ENCODE measurements at places on chromosomes 2 and 18. TPM values are rescaled to one million over a fixed set of nuclear protein-coding genes. Genes with fewer than 3 reads are reported as not detected.

GRCh38 chr2:42110641-42111322 is 58.4 kb upstream of the EML4 start:
- DNase-seq, result no peak

DNA sequence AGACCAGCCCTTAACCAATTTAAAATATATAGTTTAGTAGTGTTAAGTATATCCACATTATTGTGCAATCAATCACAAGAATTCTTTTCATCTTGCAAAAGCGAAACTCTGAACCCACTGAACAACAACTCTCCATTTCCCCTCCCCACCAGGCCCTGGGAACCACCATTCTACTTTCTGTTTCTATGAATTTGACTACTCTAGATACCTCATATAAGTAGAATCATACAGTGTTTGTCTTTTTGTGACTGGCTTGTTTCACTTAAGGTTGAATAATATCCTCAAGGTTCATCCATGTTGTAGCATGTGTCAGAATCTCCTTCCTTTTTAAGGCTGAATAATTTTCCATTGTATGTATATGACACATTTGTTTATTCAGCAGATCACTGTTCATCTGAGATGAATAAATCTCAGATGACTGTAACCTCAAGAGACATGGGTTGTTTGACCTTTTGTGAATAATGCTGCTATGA is 8.1 kb upstream of the SOS1 start:
- DNase-seq, result peak; percentile 25

- no peak for DNase-seq
Measured at GRCh38 chr2:177548636-177549035, 156.1 kb downstream of the AGPS start.

DNA sequence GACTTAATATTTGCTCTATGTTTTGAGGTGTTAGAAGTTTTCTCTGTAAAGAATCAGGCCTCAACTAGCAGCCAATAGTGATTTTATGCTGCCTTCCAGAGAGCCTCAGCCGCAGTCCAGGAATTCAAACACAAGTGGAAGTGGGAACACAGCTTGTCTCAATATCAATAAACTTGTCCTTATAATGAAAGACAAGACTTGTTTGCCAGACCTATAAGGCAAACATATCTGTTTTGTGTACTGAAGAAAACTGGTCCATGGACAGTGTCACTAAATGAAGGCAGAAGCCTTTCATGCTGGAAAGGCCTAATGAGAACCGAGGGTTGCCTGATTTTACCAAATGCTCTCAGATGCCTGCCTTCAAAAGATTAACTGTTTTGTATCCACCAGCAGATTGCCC is 182.2 kb downstream of the EPHA4 start:
- no peak for DNase-seq

GRCh38 chr18:11689669-11690565 is 853 bp downstream of the GNAL start:
- DNase-seq, result no peak

GRCh38 chr2:127025359-127026166 is 81.4 kb downstream of the BIN1 start:
- peak; percentile 51 for DNase-seq

DNA sequence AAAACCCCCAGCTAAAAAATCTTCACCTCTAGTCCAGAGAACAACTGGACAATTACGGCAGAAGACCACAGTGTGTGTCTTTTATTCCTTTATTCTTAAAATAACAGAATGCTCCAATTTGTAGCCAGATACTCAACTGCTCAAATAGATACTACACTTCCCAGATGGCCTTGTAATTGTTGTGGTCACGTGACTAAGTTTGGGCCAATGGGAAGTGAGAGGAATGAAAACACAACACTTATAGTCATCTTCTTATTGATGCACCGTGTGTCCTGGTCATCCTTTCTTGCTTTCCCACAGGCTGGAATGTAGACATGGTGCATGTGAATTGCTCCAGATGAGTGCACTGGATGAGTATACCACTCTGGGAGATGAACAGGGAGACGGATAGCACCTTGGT is 145.1 kb downstream of the CDC42EP3 start:
- DNase-seq, result no peak

- DNase-seq, result no peak
Measured at GRCh38 chr18:48022531-48023329, 92.3 kb upstream of the SMAD2 start.

DNA sequence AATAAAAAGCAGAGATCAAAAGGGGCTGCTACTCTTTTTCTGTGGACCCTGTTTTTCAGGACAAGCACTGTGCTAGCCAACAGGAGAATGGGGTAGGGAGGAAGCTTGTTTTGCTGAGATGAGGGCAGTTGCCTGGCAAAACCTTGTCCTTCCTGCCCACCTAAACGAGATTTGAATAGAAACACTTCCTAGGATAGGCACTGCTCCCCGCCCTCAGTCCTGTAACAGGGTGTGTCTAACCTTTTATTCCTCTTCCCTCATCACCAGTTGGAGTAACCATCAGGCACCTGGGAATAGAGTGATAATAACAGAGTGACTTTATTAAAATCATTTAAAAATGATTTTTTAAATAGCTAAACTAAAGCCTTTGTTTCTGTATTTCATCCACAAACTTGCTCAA is 368.8 kb downstream of the LNPK start:
- DNase-seq, result no peak

- no peak for DNase-seq
Measured at GRCh38 chr2:221569425-221569845, 2.7 kb downstream of the EPHA4 start.

DNA sequence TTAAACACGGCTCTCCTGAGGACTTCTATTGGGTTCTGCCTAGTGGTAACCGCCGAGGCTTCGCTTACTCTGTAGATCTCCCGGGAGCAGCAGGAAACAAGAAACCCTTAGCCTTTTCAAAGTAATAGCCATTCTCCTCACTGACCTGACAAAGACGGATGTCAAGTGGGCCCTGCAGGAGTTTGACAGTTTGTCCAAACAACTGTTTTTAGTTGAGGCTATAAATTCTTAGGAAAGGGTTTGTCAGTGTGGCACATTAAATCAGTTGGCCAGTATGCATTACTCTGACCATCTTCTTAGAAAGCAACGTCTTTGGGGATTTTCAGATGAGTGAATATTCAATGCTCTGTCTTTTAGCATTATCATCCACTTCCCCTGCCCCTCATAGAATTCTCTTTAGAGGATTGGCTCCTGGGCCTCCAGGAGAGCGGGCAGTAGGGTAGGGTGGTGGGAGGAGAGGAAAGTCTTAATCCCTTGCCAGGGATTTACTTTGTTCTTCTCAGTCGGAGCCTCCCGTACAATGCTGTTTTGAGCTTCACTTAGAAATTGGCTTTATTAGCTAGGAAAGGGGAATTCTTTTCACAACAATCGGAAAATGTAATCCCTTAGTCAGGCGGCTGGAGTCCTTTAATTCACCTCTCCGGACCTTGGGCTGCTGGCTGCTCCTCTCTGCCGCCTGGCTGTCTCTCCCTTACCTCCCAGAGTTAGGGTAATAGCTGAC is 13.3 kb upstream of the C18orf32 start:
- no peak for DNase-seq

GRCh38 chr18:76064998-76065397 is 430.0 kb downstream of the ZNF516 start:
- no peak for DNase-seq

DNA sequence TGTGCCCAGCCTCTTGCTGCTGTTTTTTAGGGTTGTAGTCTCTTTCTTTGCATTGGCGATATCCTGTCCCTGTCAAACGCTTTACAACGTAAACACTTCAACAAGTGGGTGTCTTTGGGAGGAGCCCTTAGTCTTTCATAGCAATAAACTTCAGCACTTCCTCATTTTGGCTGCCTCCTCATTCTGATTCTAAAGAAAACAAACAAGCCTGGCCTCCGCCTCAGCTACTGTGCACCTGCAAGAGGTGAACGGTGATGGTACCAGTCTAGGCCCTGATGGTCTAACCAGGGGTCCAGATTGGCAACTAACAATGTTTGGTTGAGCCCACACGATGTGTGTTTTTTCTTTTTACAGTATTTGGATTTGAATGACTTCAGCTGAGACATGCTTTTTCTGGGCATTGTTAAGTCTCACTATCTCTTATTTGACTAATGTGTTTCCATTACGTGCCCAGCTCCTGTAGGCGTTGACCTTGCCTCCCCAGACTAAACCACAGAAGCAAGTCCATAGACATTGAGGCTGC is 53.2 kb upstream of the CUL3 start:
- DNase-seq, result no peak

Gene EHBP1
- 22.7 TPM for total RNA-seq

Gene DNAH6
- total RNA-seq, result 0.24 TPM

Gene REL
- 45.6 TPM for total RNA-seq

Gene CRYGC
- total RNA-seq, result not detected

Gene SKA1
- total RNA-seq, result 28.7 TPM

Gene BOLL
- not detected for total RNA-seq

Gene FBXO36
- 0.95 TPM for total RNA-seq

Gene LRATD1
- not detected for total RNA-seq
